ENCODE measurements at places on chromosomes 3 and 15.

GRCh38 chr3:175200391-175201095 is 341.4 kb downstream of the NAALADL2 start:
- no peak for DNase-seq

- no peak for DNase-seq
Measured at GRCh38 chr15:93645594-93645993, 556.6 kb upstream of the RGMA start.

DNA sequence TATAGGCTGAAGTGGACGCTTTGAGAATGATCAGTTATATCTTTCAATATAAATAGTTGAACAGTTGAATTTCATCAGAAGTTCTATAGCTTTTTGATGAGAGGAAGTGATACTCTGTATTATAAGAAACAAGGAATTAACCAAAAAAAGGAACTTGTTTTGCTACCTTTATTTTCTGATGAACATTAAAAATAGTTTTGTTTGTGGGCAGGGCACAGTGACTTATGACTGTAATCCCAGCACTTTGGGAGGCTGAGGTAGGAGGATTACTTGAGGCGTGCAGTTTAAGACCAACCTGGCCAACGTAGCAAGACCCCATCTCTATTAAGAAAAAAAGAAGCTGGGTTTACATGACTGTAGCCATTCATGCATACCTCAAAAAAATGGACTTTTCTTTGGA is 16.7 kb downstream of the BLOC1S6 start:
- peak; percentile 56 for DNase-seq

- peak; percentile 16 for DNase-seq
Measured at GRCh38 chr3:153970741-153971347, 150.3 kb upstream of the ARHGEF26 start.

DNA sequence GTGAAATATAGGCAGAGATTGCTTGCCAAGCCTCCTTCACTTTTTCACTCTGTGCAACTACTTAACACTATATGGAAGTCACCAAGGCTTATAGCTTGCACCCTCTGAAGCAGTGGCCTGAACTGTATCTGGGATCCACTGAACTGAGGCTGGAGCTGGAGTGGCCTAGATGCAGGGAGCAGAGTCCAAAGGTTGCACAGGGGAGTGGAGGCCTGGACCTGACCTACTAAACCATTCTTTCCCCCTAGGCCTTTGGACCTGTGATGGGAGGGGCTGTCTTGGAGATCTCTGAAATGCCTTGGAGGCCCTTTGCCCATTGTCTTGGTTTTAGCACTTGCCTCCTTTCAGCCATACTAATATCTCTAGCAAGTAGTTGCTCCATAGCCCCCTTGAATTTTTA is 57.5 kb downstream of the P2RY1 start:
- no peak for DNase-seq

GRCh38 chr3:156637480-156638022 is 36.8 kb upstream of the TIPARP start:
- DNase-seq: no peak

GRCh38 chr3:5197470-5198312 is 10.2 kb downstream of the EDEM1 start:
- DNase-seq: peak; percentile 47

DNA sequence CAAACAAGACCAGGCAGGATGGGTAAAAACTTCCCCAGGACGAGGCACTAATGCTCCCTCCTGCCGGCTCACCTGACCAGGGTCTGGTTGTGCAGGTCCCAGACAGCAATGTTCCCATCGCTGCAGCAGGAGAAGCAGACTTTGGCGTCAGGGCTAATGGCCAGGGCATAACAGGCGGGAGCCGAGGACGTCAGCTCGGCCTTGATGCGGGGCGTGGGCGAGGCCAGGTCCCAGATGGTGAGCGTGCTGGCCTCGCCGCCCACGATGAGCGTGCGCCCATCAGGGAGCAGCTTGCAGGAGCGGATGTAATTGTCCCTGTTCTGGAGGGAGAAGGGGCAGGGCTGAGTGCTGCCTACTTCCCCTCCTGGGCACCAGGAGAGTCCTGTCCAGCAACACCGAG is 43.4 kb downstream of the TLE3 start:
- DNase-seq: no peak

DNA sequence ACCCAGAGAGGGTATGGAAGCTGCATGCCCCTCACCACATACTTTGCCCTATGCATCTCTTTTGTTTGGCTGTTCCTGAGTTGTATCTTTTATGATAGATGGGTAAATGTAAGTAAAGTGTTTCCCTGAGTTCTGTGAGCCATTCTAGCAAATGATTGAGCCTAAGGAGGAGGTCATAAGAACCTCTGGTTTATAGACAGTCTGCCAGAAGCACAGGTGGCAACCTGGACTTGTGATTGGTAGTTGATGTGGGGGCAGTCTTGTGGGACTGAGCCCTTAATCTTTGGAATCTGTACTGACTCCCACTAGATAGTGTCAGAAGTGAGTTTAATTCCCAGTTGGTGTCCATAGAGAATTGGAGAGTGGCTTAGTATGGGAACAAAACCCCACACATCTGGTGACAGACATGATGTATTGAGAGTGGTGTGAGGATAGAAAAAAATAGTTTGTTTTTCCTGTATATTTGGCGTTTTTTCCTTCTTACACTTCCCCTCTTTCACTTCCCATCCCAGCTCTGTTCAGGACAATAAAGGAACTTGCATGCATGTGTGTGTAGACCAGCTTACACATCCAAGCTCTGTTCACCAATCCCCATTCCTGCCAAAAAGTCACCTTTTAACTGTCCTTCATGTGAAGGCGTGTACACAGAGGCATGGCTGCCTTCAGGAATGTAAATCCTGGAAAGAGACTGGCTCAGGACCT is 38.1 kb upstream of the SPPL2A start:
- peak; percentile 30 for DNase-seq

DNA sequence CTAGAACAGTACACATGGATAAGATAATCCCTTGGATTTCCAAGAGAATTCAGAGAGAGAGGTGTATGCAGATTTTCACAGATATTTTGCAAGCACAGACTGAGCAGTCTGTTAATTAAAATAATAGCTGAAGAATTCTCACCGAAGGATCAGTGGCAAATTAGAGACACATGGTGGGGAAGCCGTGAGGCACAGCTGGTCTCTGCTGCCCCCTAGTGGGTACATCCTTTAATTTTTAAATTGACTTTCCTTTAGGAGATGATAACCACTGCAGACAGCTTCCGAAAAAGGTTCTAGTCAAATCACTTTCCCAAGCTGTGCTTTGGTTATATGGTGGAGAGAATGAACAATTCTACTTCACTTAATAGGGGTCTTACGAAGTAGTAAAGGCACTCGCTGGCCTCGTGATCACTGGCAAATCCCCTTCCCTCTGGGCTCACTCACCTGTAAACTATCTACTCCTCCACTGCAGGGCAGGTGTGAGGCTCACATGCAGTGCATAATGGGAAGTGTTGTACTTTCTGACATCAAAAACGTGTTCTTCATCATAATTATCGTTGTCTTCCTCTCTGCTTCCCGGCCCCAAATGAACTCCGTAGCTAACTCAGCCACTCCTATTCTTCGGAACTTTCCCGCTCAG is 19.5 kb downstream of the MESD start:
- DNase-seq: peak; percentile 74

- peak; percentile 47 for DNase-seq
Measured at GRCh38 chr3:73094129-73094528, 32.7 kb downstream of the EBLN2 start.

GRCh38 chr3:172272698-172273097 is 175.6 kb downstream of the GHSR start:
- no peak for DNase-seq

DNA sequence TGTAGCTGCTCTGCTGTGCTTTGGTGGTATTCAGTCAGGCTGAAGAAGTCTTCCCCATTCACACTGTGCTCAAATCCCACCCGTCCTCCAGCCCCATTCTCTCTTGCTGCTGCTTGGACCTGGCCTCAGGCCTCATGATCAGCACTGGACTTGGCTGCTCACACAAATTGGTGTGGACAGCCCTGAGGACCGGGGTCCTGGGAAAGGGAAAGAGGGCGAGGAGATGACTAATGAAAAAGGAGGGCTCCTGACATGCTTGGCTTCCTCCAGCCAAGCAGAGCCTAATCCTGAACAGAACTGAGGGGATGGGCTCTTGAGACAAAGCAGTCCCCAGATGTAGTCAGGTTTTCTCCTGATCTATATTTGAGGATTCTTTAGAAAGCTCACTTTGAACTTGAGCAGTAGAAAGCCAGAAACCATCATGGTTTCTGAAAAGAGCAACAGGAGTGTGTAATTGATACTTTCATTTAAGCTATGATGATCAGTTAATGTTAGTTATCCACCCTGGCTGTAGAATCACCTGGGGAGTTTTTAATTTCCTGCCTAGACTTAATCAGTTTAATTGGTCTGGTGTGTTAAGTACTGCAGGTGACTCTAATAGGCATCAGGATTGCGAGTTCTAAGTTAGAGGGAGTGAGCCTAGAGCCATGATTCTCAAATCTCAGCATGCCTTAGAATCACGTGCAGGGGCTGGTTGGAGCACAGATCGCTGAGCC is 79.4 kb upstream of the THBS1 start:
- no peak for DNase-seq

DNA sequence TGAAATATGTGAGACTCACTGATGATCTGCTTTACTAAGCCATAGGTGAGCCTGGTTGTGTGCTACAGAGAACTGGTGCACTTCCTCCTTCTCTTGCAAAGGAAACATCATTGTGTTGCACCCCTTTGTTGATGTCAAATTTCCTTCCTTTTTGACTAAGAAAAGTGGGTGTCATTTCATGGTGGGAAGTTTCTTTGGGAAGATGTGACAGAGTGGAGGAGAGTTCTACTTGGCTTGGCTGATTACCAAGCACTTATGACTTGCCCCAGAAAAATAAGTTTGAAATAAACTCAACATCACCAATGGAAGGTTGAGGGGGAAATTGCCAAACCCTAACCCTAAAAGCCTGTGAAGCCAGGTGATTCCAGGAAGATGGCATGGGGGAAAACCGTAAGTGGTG is 53.5 kb upstream of the KIF23 start:
- DNase-seq: peak; percentile 11

Measured in suppressor macrophage treated with lipopolysaccharide for 1 hour (primary cell).